ENCODE measurements at places on chromosomes 2 and 18.

DNA sequence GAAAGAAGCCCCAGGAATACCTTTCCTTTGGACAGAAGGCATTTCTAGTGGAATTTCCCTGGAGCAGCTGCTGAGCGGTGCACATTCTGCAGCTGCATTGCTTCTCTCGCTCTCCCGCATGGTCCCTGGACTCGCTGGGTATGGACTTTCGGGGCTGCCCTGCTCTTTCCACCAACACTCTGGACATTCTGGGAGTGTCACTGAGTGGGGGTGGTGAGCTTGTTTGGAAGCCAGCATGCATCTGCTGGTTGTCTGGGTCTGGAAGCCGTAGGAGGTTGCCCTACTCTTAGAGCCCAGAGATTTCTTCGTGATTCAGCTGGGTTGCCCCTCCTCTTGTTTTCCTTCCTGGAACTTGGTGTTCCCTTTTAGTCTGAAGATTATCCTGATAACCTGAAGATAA is 52.6 kb downstream of the TWIST2 start:
- DNase-seq: no peak

- DNase-seq: no peak
Measured at GRCh38 chr2:152729844-152730243, 11.4 kb downstream of the ARL6IP6 start.

DNA sequence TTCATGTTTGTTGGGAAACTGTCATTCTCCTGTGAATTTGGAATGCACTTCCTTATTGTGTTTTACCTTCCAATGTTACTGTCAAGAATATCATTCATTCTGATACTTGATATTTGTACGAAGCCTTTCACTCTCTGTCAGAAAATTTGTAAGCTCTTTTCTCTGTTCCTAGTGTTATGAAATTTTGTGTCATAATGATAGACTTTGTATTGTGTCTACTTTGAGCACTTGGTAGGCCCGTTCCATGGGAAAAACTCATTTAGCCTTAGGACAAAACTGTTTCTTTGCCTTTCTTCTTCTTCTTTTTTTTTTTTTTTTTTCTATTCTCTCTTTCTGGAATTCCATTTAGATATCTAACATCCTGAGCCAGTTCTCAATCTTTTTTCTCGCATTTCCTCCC is 52.0 kb upstream of the FAM124B start:
- no peak for DNase-seq

DNA sequence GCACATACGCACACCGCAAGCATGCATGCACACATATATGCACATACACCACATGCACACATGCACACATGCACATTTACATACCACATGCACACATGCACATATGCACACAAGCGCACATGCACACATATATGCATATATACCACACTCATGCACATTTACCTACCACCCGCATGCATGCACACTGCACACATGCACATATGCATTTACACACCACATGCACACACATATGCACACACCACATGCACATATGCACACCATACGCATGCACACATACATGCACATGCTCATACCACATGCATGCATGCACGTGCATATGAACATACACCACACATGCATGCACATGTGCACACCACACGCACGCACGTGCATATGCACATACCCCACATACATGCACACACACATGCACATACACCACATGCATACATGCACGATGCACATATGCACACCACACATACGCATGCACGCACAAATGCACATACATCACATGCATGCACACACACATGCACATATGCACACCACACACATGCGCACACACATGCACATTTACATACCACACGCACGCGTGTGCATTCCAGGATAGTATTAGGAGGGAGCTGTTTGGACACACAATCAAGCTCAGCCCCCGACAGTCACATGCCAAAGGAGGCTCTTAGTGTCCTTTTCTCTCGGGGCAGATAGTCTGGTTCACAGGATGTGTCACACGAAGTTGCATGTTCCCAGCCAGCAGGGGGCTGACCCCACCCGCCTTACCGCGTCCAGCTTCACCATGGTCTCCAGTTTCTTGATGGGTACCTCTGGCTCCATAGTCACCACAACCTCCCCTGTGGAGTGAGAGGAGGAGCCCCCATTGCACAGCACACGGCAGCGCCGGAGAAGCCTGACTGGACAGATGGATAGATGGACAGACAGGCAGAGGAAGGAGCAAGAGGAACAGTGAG is 5.9 kb downstream of the OTOF start:
- no peak for DNase-seq

DNA sequence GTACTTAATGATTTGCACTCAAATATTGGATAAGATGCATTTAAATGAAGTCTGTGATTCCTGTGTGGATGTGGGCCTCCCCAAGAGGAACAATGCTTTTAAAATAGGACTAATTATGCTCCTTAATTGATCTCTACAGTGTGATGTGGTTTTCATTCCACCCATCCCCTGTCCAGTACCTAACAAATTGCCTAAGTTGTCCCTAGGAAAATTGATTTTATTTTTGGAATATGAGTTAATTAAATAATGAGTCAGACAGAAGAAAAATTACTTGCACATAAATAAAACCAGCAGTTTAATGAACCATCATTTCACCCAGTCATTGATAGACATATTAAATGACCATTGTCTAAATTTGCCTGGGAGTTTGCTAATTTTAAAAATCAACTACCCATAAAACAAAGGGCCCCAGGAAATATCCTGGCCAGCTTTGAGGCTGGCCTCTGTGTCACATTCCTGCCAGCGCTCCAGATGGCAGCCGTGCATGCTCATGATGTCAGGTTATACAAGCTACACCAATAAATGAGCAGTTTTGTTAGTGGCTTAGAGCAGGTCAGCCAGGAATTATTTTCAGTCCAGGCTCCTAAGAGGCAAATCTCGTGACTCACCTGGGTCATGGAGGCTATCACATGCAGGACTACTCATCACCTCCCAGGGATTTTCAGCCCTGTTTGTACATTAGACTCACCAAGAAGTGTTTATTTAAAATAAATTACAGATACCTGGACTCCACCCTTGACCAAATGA is 31.9 kb downstream of the ABHD3 start:
- peak; percentile 17 for DNase-seq

- no peak for DNase-seq
Measured at GRCh38 chr2:197234671-197235191, 75.8 kb downstream of the ANKRD44 start.

DNA sequence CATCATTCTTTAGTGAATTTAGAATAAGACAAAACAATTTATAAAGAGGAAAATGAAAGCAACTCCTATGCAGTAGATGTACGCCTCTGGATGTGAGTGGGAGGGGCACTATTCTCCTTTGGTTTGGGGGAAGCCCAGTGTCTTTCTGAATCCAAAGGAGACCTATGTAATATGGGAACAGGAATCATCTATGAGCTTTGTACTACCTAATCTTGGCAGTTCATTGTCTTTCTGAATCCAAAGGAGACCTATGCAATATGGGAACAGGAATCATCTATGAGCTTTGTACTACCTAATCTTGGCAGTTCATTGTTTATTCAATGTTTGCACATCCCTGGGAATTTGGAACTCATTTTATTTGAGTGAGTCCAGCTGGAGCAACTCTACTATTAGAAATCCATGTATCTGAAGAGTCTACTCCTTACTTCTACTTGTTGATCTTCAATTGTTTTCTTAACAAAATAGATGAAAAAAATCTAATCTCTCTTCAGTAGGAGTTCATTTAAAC is 401.1 kb upstream of the LRATD1 start:
- no peak for DNase-seq

DNA sequence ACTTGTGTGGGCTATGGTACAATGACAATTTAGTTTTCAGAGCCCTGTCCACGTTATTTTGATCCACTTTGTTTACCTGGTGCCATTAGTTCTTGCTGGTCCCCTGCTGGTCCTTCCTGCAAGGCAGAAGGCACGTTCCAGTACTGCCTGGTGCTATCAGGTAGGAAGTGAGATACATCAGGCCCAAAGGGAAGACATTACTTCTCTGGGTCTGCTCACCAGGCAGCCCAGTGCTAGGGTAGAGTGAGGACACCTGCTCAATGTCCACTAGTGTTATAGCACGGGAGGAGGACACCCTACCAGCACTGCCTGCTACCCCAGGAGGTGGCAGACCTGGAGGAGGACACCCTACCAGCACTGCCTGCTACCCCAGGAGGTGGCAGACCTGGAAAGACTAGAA is 23.7 kb downstream of the MARCO start:
- DNase-seq: no peak

GRCh38 chr18:23207994-23208393 is 72.7 kb downstream of the CABLES1 start:
- DNase-seq: no peak

- no peak for DNase-seq
Measured at GRCh38 chr18:63407734-63408133, 14.5 kb downstream of the VPS4B start.

DNA sequence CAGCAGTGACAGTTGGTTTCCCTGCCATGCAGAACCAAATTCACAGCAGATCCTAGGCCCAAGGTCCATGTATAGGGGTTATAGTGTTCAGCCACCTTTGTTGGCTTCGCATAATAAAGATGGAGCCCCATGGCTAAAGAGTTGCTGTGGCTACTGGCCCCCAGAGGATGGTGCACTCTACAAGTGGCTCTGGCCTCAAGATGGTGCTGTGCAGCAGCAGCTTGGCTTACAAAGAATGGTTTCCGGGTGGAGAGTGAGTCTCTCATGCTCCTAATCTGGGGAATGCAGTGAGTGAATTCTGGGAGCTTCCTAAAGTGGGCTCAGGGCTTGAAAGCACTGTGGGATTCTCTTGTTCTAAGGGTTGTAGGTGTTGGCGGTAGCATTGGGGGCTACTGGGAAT is 1199.7 kb downstream of the CNTNAP5 start:
- no peak for DNase-seq

DNA sequence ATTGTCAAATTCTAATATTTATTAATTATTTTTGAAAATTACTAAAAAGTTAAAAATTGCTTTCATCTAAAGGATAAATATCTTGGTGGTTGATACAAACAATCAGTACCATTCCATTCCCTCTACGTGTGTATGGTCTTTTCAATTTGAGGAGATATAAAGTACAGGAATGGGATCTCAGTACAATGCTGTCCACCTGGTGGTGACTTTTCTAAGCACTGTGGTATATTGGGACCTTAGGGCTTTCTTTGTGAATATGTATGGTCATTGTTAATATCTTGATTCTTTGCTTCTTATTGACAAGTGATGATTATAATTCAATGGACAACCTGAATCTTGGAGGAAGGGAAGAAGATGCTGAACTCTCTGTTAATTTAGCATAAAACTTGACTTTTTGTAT is 83.1 kb downstream of the NBEAL1 start:
- DNase-seq: no peak

GRCh38 chr2:241116606-241117560 is 14.8 kb upstream of the MTERF4 start:
- DNase-seq: no peak

DNA sequence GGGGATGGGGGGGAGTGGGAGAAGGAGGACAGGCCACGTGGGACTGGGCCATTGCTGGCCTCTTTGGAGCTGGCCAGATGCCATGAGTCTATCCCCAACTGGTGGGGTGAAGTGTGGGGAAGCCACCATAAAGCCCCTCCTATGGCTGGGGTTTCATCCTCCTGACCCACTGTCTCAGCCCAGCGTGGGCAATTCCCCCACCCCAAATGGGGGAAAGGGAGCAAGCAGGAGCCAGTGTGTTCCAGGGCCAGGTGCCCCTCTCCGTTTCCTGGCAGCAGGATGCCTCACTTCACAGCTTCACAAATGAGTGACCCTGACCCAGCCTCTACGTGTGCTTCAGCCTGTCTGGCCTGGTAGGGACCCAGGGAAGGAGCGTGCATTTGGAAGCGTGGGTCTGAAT is 474.7 kb upstream of the HS6ST1 start:
- DNase-seq: no peak

- no peak for DNase-seq
Measured at GRCh38 chr2:234555161-234555560, 58.3 kb upstream of the ARL4C start.

DNA sequence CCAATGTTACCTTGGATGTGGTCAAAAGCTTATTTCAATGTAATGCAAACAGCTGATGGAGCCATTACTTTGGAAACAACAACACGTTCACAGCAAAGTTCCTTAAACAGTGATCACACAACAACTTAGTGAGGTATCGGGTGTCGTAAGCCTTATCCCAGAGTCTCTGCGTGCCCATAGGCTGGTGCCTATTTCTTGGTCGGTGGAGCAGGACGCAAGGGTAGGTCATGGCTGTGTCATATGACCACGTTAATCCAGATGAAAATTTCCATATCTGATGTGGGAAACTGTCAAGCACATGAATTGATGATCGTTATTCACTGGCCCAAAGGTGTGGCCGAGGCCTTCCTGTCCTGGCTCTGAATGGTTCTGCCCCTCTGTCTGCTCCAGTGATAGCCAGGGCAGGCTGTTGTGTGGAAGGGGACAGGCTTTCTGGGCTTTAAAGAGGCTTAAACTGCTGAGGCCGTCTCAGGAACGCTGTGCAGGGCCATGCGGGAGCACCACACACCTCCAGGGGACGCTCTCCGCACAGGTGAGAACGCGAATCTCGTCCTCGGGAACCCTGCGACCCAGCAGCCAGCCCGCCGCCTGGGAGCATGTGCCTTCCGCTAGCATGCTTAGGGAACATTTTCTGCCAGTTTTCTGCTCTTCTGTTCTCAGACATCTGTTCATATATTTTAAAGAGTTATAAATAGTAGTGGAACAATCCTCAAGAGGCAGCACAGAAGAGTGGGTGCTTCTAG is 90.6 kb downstream of the KCTD1 start:
- DNase-seq: no peak

GRCh38 chr18:57660961-57661360 is 39.3 kb upstream of the NARS1 start:
- DNase-seq: no peak

- DNase-seq: no peak
Measured at GRCh38 chr18:24802456-24802855, 342.0 kb downstream of the HRH4 start.

GRCh38 chr2:70916291-70916690 is 19.4 kb upstream of the ATP6V1B1 start:
- DNase-seq: no peak

- no peak for DNase-seq
Measured at GRCh38 chr18:56505971-56506370, 132.4 kb downstream of the TXNL1 start.

GRCh38 chr2:16487686-16488085 is 177.9 kb downstream of the CYRIA start:
- DNase-seq: peak; percentile 36

Measured in adrenal gland (tissue), 19 donors.